NCI-H2081 (cell line): ENCODE measurements at places on chromosomes 6 and 20.

- DNase-seq, result no peak
Measured at GRCh38 chr20:15406072-15406471, 1068.7 kb upstream of the FLRT3 start.

DNA sequence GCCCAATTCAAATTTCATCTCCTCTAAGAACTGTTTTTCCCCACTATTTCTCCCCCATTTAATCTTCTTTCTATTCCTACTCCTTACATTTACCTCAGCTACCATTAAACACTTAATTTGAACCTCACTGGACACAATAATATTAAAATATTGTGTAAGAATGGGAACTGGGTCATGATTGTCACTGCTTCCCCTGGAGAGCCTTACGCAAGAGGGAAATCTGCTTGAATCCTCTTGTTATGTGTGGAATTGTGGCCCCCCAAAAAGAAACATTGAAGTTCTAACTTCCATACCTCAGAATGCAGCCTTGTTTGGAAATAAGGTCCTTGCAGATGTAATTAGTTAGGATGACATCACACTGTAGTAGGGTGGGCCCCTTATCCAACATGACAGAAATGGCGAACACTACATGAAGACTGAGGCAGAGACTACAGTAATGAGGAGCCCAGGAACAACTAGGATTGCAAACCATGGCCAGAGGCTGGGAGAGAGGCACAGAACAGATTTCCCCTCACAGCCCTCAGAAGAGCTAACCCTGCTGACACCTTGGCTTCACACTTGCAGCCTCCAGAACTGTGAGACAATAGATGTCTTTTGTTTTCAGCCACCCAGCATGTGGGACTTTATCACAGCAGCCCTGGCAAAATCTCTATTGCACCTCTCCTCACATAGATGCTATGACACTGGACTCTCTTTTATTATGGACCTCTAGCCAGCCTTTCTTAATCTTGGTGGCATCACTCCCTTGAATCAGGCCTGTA lies 29.9 kb downstream of the HIVEP2 start:
- no peak for DNase-seq

DNA sequence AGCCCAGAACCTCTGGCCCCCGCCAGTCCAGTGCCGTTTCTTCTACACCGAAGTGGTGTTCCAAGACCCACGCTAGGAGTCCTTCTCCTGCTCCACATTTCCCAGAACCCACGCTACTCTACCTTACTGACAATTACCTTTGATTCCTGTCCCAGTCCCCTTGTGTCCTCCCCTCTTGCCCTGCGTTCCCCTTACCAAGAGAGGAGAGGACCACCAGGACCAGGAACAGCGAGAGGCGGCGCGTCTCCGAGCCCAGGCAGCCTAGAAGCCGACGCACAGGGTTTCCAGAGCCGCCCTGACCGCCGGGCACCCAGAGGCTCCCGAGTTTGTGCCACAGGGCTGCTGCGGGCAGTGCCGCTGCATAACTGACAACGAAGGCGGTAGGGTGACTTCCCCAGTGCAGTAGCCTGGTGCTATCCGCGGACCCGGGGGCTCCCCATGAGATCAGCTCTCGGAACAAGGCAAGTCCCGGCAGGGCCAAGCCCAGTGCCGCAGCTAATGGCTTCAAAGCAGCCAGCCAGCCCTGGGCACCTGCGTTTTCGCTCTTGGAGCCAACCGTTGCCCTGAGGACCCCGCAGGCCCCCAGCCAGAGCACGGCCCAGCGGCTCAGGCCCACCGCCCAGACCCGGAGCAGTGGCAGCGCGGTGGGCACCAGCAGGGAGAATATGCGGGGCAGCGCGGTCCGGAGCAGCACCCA lies 512 bp downstream of the TAP1 start:
- no peak for DNase-seq

DNA sequence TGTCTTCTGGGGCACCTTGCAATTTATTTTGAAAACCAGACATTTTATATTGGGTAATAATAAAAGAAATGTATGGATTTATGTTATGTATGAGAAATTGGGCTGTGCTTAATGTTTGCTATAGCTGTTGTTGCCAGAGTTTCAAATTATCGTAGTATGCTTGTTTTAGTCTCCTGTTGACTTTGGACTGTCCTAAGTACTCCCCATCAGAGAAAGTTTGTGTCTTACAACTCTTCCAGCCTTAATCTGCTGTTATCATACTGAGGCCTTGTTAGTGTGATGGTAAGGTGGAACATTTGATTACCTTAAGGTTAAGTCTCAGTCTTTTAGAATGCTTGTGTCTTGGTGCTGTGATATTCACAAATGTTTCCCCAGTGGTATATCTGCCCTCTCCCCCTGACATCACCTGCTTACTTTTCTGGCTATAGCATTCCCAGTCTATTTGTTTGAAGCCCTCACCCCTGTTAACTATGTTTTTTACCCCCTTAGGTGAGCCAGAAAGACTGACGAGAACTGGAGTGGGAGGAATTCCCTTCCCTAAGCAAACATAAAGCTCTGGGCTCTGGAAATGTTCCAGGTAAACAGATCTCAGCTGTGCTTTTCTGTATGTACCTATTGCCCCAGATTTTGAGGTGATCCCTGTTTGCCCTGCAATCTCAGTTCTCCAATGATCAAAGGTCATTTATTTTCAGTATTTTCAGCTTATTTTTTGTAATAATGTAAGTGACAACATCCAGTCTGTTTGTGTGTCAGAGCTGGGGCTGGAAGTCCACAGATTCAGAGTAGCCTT lies 581.1 kb upstream of the CITED2 start:
- DNase-seq, result peak; percentile 79

- no peak for DNase-seq
Measured at GRCh38 chr6:139600919-139601475, 226.5 kb upstream of the CITED2 start.

DNA sequence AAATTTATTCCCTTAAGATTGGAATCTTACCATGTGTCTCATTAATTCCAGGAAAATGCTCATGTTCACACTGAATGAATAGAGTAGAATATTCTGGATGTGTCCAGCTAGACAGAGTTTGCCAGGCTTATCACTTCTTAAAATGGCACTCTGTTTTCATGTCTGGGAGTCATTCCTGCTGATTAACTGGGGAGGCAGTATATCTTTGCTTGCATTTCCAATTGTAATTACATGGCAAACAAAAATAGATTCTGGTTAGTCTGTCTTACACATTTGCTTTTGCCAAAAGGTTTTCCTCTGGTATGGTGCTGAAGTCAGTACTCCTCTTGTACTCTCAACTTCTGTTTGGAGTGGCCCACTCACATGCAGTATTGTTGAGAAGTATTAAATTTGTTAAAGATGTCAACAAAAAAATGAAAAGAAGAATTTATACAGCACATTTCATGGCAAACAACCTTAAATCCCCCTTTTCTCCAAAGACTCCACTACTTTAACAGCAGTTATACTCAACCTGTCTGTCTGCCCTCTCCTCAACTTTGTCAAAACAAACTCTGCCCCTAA lies 70.2 kb downstream of the TENT5A start:
- no peak for DNase-seq

DNA sequence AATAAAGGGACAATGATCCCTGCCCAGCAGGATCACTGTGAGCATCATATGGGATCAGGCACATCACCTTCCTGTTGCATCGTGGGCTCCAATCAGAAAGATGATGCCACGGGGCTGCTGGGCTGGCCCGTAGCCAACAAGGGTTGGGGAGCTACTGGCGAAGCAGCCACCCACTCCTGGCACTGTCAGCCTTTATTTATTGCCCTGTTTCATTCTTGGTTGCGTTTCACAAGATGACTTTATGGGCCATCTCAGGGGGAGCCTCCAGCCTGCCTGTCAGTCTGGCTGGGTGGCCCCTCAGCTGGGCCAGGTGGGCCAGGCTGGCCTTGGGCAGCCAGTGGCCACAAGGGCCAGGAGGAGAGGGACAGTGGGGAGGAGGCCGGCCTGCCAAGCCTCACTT lies 17.3 kb downstream of the VSTM2L start:
- DNase-seq, result peak; percentile 13

DNA sequence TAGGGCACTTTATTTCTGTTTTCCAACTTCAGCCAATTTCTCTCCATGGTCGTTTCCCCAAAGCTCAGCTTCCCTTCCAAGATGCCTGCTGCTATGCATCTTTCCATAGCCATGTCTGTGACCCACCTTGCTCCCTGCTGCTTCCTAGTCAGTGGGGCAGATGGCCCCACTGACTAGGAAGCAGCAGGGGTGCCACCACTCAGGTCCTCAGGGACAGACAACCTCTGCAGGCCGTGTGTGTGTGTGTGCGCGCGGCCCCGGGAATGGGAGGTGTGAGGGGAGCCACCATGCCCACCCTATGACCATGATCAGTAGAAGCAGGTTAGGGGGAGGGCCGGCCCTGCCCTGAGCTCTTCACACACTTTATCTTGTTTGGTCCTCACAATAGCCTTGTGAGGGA lies 2.7 kb upstream of the IP6K3 start:
- no peak for DNase-seq

DNA sequence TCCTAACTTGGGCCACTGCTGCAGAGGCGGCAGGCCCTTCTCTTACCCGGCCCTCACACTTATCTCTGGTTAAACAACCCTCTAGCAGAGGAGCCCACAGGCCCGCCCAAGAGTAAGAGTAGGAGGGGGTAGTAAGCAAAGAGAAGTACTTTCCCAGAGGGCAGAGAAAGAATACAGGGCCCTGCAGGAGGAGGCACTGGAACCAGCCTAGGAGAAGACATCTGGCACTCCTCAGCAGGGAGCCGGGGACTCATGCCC lies 10.1 kb downstream of the MTCH1 start:
- no peak for DNase-seq

GRCh38 chr6:44338228-44339122 lies 4.0 kb upstream of the SPATS1 start:
- peak; percentile 71 for DNase-seq

DNA sequence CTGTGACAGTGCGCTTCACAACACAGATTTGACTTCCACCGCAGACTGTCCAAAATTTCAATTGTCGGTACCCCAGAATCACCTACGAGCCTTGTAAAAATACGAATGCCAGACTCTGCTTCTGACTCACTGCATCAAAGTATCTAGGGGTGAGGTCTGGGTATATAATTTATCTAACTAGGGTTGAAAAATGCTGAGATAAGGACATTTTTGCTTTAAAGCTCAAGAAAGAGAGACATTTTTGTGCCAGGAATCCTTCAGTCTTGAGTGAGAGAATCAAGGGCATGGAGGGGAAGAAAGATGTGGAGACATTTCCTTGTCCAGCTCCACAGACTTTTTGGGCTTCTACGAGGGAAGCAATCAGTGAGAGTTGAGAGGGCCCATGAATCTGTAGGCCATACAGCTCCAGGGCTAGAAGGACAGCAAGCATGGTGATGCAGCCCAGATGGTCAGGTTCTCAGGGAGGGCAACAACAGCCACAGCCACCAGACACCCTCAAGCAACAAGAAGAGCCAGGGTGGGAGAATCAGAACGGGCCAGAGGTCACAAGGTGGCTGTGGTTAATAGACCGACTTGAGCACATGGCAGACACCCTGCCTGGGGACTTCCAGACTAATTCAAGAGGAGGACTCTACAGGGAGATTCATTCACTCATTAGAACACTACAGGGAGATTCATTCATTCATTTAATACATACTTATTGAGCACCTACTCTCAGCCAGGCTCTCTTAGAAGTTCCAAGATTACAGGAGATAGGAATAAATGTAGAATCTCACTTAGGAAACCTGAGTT lies 211.1 kb upstream of the PRDM1 start:
- DNase-seq, result no peak

- no peak for DNase-seq
Measured at GRCh38 chr20:9457136-9457535, 57.3 kb upstream of the LAMP5 start.

GRCh38 chr6:51029561-51029960 lies 210.9 kb downstream of the TFAP2B start:
- DNase-seq, result no peak
